Stimulated activated CD4-positive, alpha-beta T cell treated with anti-CD3 and anti-CD28 coated beads, TNF-alpha, amount 100 ng/mL, for 1 hour (primary cell): ENCODE measurements at places on chromosomes 5 and 9.

GRCh38 chr5:134328619-134329018, 38.4 kb downstream of the CDKL3 start:
- no peak for DNase-seq

DNA sequence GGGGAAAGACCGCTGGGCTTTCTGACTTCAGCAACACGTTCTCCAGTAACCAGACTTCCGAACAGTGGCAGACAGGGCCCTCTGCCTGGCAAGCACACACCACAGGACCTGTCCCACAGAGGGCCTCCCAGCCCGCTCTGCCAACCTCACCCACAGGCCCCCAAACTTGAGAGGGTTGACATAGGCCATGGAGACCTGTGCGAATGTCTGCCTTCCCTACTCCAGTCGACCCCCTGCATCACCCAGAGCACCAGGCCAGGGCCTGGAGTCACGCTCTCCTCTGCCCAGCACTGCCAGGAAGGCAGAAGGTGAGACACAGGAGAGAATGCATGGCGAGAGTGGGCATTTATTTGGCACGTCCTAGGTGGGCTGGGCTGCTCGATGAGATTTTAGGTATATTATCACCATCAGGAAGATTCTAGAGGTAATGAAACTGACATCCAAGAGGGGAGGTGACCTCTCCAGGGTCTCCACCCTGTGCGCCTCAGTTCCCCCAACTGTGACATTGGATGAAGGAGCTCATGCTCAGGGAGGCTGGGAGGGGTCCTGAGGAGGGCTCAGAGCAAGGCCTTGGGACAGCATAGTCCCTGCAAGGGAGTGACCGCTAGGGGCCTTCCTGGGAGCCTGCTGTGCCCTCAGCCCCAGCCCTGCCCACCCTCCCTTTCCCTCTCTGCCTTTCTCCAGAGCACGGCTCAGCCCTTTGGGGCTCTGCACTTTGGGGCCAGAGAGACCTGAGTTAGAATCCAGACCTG, 54.9 kb downstream of the DUSP1 start:
- no peak for DNase-seq

GRCh38 chr5:72267685-72268084, 52.4 kb downstream of the MRPS27 start:
- DNase-seq = no peak

GRCh38 chr5:154851351-154851750, 948 bp upstream of the FAXDC2 start:
- no peak for DNase-seq

GRCh38 chr9:132126680-132127236, 35.1 kb upstream of the NTNG2 start:
- no peak for DNase-seq

- DNase-seq = no peak
Observed at GRCh38 chr9:71218774-71219173, 97.4 kb upstream of the TRPM3 start.

GRCh38 chr9:10071579-10071978, 541.2 kb downstream of the PTPRD start:
- DNase-seq = no peak

DNA sequence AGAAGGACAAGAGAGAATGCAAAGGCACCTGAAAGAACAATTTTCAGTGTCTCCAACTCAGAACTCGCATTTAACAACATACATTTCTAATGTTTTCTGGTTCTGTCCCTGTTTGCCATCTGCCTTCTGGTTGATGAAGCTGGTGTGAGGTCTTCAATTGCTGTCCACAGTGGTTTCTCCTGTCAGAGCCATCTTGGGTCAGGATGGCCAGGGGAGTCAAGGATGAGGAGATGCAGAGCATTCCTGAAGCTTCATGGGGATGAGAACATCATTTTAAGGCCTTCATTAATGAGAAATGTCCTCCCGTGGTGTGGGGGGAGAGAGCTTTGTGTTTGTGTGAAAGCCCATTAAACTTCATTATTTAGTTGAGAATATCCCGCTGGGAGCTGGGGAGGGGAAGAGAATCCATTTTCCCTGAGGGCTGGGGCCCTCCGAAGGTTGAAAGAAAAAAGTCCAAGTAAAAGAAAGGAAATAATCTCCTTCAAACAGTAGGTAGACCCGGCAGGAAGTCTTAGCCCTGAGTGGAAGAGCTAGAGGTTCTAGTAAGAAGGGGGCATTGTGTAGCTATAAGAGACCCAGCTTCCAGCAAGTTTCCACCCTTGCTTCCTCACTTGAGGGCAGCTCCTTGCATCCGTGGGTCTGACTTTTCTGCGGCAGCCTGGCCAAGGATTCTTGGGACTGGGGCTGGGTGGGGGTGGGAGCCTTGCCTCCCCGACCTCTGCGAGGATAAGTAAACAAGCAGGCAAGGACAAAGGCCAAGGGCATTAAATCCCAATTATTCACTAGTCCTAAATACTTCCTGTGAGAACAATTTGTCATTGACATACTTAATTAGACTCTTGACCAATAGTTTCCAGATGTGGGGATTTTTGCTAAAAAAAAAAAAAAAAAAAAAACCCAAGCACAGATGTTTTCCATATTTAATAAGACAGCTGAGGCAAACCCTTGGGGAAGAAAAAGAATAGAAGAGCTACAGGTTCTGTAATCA, 119.2 kb downstream of the MSX2 start:
- DNase-seq = no peak

DNA sequence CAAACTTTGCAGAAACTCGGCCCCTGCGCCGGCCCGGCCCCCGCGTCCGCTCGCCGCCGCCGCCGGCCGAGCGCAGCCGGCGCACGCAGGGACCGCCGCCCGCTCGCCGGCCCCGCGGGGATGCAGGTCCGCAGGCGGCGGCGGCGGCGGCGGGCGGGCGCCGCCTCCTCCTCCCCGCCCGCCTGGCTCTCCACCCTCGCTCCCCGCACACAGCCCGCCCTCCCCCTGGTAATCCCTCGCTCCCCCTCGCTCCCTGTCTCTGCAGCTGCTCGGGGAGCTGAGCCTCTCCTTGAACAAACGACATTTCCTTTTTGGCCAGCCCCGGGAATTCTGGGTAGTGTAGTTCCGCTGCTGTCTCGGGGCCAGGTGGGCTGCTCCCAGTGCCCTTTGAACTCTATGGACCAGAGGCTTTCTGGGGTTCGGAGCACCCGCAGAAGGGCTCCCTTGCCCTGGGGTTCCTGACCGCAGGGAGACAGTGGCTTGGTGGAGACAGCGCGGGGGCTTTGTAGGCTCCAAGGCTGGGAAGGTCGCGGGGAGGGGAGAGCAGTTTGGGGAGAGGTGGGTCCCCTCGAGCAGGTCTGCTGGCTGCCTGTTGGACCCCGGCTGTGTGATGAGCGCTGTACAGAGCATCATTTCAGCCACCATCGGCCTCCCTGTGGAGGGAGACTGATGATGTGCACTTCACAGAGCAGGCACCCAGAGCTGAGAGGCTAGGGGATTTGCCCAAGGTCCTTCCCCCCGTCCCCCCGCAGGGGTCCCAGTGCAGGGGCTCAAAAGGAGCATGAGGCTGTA, 1.8 kb upstream of the FAM78A start:
- peak; percentile 31 for DNase-seq

DNA sequence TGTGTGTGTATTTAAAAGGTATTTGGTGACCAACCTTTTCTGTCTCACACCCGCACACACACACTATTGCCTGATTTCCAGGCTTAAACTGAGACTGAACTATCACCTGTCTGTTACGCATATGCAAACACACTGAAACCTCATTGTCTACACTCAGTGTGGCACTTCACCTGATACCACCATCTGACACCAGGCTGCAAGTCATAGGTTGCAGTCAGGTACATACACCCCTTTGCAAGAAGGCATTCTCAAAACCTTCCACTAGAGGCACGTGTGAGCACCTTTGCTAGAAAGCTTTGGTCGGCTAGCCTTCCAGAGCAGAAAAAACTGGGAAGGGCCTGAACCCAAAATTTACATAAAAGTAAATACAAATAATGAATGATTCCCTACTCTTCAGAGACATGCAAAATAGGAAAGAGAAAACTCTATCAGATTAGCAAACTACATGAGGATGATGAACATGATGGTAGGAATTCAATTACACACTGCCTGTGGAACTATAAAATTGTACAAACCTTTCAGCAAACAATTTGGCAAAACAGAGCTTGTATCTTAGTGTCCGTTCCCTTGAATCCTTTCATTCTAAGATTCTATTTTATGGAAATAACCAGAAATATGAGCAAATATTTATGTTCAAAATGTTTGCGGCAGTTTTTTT, 5.9 kb upstream of the FOXD1 start:
- no peak for DNase-seq

DNA sequence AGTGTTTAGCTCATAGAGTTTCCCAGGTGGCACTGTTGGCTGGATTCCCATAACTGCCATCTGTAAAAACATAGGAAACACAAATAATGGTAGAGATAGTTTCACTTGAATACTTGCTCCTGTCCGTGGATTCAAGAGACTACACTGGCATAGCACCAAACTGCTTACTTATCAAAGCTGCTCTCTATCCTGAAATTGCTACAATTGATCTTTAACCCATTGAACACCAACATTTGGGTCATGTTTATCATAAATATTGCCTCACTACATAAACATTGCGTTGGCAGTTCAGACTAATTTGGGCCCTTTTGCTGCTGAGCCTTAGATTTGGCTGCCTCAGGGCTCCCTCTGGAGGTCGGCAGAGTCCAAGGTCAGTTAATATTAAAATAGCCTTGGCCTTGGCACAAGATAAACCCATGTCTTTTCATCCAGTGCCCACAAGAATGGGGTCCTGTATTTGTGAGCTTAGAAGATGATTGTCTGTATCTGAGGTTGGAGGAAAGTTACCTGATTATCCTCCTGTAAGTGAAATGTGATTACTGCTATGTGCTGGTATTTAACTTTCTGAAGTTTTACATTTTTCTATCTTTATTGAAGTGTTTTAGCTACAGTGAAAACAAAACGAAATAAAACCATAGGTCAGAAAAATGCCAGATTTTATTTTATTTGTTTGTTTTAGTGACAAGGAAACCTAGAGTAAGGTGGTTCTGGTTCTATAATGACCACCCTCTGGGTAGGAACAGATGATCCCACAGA, 4.0 kb upstream of the RANBP3L start:
- no peak for DNase-seq

DNA sequence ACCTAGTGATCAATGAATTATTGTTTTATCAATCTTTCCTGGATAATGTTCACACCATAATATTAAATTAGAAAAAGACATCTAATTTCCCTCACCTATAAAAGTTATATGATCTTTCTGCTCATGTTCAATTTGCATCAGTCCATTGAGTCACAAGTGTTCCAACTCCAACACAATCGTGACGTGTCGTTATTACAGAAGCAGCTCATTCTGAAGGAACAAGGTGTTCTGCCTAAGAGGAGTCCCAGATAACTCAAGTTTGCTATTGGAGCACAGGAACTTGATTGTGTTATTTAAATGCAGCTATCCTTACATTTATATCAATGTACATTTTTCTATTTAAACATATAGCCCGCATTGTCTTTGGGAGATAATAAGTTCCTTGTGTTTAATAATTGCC, 30.6 kb downstream of the ATPSCKMT start:
- no peak for DNase-seq

- no peak for DNase-seq
Observed at GRCh38 chr5:135426102-135427082, 20.8 kb downstream of the DCANP1 start.

GRCh38 chr5:169757016-169757415, 119.9 kb downstream of the DOCK2 start:
- DNase-seq = no peak

GRCh38 chr9:118883411-118883810, 485.8 kb downstream of the BRINP1 start:
- no peak for DNase-seq

- DNase-seq = no peak
Observed at GRCh38 chr5:131533836-131534235, 101.2 kb downstream of the RAPGEF6 start.

- no peak for DNase-seq
Observed at GRCh38 chr5:156051972-156052371, 275.0 kb upstream of the SGCD start.

DNA sequence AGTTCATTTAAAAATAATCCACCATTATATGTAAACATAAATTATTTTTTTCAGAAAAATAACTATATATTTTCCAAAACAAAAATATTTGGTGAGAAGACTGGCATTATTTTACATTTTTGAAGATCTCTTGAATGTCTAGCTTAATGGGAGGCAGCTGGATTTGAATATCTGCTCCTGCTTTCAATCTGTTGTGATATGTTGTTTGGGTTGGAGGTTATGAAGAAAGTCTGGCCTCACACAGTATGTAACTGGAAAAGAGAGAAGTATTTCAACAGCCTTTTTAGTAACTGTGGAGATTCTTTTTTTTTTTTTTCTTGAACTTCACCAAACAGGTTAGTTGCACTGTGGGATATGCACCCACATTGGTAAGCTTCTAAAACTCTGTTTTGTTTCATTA, 84.7 kb upstream of the SLIT3 start:
- no peak for DNase-seq

DNA sequence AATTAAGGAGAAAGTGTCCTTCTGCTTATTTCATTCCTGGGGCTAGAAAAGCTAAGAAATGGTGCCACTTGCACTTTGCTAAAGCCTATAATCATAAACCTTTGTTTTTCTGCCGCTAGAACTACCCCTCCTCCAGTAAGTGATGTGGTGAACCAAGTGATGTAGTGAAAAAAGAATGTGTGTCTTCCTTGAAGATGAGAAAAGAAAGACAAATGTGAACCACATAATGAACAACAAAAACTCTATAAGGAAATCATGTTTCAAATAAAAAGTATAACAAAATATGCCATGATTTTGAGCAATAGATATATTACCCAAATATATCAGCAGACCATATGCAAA, 179.0 kb upstream of the SGCD start:
- no peak for DNase-seq

GRCh38 chr5:136084698-136085097, 47.9 kb upstream of the SMAD5 start:
- no peak for DNase-seq

DNA sequence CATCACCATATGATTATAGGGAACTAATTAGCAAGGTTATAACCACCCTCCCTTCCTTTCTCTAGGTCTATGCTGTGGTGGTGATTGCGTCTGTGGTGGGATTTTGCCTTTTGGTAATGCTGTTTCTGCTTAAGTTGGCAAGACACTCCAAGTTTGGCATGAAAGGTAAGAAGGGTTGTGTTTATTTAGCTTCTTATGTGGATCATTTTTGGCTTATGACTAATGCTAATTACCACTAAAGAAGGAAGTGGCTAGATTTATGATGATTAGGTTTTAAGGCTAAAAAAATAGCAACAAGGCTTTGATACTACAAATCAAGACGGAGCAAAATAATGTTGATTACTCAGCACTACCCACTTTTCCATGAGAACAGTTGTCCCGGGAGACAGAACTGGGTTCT, 82.4 kb downstream of the NTRK2 start:
- DNase-seq = no peak

DNA sequence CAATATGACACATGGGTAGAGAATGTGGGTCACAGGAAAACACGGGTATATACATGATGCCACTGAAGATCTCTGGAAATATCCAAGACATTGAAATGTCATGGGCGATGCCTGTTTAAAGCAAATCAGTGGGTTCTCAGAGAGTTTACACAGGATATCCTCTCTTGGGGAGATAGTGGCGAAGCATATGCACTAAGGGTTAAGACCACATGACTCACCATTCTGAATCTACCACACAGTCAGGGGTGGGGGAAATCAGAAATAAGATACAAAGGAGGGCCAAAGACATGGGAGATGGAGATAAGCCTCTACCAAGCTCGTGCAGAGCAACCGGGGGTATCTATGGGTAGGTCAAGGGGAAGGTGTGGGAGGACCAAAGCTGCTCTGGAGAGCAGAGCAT, 58.8 kb downstream of the SH3PXD2B start:
- DNase-seq = no peak

- DNase-seq = no peak
Observed at GRCh38 chr5:35061211-35061770, 13.5 kb upstream of the AGXT2 start.

GRCh38 chr5:67058998-67059743, 137.4 kb downstream of the CD180 start:
- DNase-seq = no peak

GRCh38 chr5:21152611-21153010, 1164.6 kb upstream of the CDH18 start:
- no peak for DNase-seq
